Stimulated activated CD8-positive, alpha-beta memory T cell treated with anti-CD3 and anti-CD28 coated beads, Interleukin-12 subunit alpha, Interleukin-12 subunit beta, amount 100 ng/mL, for 4 hours (primary cell): ENCODE measurements at places on chromosomes 5 and 9.

DNA sequence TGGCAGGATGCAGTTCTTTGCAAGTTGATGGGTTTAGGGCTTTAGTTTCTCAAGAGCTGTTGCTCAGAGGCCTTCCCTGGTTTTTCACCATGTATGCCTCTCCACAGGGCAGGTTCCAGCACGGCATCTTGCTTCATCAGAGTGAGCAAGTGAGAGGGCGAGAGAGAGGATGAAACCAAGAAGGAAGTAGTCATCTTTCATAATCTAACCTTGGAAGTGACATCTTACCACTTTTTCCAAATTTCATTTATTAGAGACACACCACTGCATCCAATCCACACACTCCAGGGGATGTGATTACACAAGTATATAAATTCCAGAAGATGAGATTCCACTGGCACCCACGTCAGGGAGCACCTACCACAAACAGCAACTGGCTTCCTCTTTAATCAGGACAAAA is 294.4 kb downstream of the MARCHF11 start:
- DNase-seq, result no peak

DNA sequence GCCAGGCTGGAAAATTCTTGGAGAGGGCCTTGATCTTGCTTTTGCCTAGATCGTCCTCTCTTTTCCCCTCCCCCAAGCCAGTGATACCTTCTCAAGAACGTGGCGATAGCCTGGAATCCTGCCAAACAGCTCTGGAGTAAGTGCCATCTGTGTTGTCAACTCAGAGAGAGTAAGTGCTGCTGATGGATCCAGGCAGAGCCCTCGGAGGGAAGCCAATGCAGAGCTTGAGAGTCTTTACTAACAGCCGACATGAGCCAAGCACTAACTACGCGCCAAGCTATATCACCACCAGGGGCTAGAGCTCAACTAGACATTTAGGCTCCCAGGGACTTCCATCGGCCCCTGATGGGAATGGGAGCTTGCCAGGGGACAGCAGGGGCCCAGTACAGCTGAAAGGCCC is 17.6 kb downstream of the RAPGEF1 start:
- DNase-seq, result no peak

- DNase-seq, result no peak
Measured at GRCh38 chr5:101991486-101991885, 304.6 kb downstream of the SLCO4C1 start.

- DNase-seq, result no peak
Measured at GRCh38 chr9:16870596-16871335, at the start of gene BNC2. Gene BNC2 (minus strand): TSS chr9:16870670. CDS start chr9:16870648, 22 bp downstream.

- DNase-seq, result no peak
Measured at GRCh38 chr5:128339585-128339984, 198.5 kb downstream of the FBN2 start.

GRCh38 chr5:141743866-141744272 is 61.8 kb upstream of the ARAP3 start:
- no peak for DNase-seq

GRCh38 chr9:37914154-37914551 is 10.2 kb upstream of the SLC25A51 start:
- DNase-seq, result no peak

- no peak for DNase-seq
Measured at GRCh38 chr9:121394292-121394691, 24.2 kb upstream of the STOM start.

- DNase-seq, result no peak
Measured at GRCh38 chr9:69324549-69325401, at the start of gene ENTREP1. Gene ENTREP1 (plus strand): TSS chr9:69325215. CDS start chr9:69325310, 95 bp downstream.

DNA sequence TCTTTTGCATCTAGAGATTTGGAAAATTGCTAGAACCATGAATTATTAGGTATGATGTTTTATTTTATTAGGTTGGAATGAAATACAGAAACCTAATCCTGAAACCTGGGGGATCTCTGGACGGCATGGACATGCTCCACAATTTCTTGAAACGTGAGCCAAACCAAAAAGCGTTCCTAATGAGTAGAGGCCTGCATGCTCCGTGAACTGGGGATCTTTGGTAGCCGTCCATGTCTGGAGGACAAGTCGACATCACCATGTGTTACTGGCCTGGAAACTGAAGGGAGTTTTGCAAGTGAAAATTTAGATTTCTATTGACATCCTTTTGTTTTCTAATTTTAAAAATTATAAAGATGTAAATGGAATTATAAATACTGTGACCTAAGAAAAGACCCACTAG is 100.7 kb downstream of the NLN start:
- DNase-seq, result no peak

DNA sequence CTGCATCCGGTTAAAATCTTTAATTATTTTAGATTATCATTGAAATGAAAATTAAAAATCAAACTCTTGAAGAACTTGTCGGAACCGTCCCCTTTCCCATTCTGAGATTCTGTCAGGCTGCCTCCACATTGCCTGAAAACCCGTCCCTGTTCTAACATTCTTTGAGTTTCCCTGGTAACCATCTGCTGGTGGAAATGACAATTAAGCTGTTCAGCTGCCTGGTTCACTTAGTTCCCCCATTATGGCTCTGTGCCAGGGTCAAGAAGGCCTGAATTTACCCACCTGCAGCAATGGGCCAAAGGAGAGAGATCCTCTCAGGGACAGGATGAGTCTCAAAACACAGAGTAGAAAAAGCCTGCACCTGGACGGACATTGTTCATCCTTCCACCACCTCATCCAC is 11.8 kb upstream of the TCOF1 start:
- no peak for DNase-seq

DNA sequence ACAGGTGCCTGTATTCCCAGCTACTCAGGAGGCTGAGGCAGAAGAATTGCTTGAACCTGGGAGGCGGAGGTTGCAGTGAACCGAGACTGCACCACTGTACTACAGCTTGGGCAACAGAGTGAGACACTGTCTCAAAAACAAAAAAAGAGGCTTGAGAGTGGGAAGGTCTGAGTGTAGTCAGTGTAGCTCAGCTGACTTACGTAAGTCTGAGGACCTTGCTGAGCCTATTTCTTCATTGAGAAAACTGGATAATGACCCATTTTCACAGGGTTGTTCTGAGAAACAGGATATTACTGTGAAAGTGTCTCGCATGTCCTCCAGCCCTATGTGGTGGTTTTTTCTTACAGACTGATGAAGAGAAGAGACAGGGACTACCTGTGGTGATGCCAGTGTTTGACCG is 66.7 kb downstream of the WDR41 start:
- DNase-seq, result no peak

DNA sequence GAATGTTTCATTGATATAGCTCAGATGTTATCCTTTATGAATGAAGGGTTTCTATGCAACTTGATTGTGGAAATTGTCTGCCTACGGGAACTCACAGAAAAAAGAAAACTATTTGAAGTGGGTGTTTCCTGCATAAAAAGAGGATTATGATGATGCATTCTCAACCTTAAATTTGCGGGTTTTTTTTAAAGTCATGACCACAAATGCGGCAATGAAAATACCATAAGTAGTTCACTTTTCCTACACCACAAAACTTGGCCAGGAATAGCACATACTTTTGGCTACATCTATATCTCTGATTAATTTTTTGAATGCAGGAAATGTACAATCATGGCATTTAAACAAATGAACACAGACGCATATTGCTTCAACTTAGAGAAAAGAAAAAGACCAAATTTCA is 754.7 kb downstream of the DTWD2 start:
- no peak for DNase-seq

GRCh38 chr5:5069851-5070250 is 70.3 kb upstream of the ADAMTS16 start:
- no peak for DNase-seq

GRCh38 chr9:68780720-68781119 is 75.7 kb downstream of the PIP5K1B start:
- DNase-seq, result no peak

DNA sequence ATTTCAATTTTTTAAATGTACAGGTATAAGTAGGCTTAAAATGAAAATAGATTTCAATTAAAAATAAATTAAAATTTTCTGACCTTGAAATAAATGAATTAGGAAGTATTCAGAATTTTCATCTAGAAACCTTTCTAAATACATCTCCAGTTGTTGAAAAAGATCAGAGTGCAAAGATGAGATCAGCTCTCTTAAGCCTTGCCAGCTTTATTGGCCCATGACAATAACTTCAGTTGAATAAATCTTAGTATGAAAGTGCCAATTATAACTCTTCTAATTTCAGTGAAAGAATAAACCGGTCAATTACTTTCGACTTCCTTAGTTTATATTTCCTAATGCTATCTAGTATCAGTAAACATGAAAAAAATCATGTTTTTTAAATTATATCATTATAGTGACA is 117.4 kb downstream of the FBXL17 start:
- no peak for DNase-seq

- no peak for DNase-seq
Measured at GRCh38 chr9:22039258-22039657, 30.2 kb upstream of the CDKN2B start.

DNA sequence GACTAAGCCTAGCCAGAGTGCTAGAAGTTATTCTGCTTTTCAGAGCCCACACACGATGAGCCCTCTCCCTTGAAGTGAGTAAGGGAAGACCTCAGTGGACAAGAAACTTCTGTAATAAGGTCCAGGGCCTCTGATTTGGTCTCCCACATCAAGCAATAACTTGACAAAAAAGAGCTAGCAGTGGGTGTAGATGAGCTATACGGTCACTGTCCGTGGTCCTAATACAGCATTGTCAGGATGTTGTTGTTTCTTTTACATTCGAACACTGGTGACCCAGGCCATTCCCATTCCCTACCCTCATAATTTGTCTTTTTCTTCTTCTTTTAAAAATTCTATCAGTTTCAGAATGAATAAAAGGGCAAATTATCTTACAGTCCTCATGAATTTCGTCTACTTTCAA is 5.2 kb downstream of the PCSK1 start:
- no peak for DNase-seq

GRCh38 chr5:15880201-15880600 is 299.4 kb downstream of the MARCHF11 start:
- no peak for DNase-seq

GRCh38 chr5:37710965-37711364 is 128.9 kb downstream of the GDNF start:
- DNase-seq, result no peak

GRCh38 chr9:83472221-83472665 is 66.0 kb downstream of the FRMD3 start:
- no peak for DNase-seq

- DNase-seq, result no peak
Measured at GRCh38 chr9:112548051-112548440, 61.4 kb downstream of the KIAA1958 start.

GRCh38 chr5:75522542-75522941 is 10.9 kb downstream of the POLK start:
- DNase-seq, result no peak

- no peak for DNase-seq
Measured at GRCh38 chr5:61894046-61894445, 412.0 kb upstream of the KIF2A start.

GRCh38 chr9:137493364-137494103 is 34.4 kb upstream of the NSMF start:
- DNase-seq, result no peak

DNA sequence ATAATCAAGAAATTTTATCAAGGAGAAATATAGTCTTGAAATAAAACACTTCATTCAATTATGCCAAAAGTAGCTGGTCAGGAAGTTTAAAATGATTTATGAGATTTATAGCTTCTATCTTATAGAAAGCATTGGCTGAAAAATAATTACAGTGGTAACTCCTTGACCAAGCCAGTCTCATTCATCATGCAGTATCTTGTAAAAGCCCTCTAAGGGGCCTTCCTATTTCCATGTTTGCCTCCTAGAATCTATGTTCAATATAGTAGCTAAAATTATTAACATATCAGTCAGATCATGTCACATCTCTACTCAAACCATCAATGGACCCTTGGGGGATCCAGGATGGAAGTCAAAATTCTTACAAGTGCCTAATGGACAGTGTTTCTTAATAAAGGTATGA is 393.4 kb upstream of the ST8SIA4 start:
- DNase-seq, result no peak

- no peak for DNase-seq
Measured at GRCh38 chr9:20032413-20033006, 243.7 kb upstream of the SLC24A2 start.

- no peak for DNase-seq
Measured at GRCh38 chr9:4157584-4158499, 142.0 kb downstream of the GLIS3 start.

DNA sequence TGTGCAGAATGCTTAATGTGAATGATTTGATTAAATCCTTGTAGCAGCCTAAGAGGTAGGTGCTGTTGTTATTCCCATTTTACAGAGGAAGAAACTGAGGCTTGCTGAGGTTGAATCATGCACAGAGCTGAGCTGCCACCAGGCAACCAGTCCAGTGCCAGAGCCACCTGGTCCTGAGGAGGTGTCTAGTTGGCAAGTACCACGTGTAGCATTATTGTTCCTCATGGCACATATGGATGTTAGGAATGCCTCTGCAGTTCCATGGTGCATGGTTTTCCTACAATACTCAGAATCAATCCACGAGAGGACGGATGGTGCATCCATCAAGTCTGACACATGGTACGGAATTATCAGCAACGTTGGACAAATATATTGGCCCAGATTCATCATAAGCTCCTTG is 8.9 kb downstream of the UBE2QL1 start:
- no peak for DNase-seq

DNA sequence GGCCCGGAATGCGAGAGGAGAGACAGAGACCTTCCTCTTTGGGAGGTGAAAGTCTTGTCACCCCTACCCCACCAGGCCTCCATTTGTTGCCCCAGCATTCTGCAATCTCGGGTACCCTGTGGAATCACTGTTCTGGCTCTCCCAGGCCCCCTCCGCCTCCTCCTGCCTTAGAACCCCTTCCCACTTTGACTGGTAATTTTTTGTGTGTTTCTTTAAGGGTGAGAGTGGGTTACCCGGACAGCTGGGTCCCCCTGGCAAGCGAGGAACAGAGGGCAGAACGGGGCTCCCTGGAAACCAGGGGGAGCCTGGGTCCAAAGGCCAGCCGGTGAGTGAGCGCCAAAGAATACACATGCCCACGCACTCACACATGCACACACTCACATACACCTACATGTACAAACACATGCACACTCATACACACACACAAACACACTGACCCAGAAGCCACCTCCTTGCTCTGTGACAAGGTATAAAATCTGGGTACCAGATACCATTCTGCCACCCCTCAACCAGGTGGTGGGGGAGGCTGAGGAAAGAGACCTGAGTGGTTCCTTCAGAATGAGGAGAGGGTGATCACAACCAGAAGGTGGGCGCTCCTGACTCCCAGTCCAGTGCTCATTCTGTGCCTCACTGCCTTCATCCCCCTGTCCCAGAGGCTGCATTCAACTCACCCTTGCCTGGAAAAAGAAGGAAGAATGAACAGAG is 30.9 kb upstream of the ORM1 start:
- DNase-seq, result no peak

GRCh38 chr9:134375430-134376385 is 49.5 kb downstream of the RXRA start:
- DNase-seq, result no peak

- no peak for DNase-seq
Measured at GRCh38 chr5:98321361-98321760, 452.1 kb upstream of the RGMB start.

GRCh38 chr5:24649531-24649930 is 4.8 kb upstream of the CDH10 start:
- DNase-seq, result no peak
